ENCODE measurements at places on chromosomes 7 and 10. TPM values are rescaled to one million over a fixed set of nuclear protein-coding genes. Genes with fewer than 3 reads are reported as not detected.

GRCh38 chr10:85293483-85293882, 965.1 kb downstream of the CCSER2 start:
- DNase-seq: no peak

DNA sequence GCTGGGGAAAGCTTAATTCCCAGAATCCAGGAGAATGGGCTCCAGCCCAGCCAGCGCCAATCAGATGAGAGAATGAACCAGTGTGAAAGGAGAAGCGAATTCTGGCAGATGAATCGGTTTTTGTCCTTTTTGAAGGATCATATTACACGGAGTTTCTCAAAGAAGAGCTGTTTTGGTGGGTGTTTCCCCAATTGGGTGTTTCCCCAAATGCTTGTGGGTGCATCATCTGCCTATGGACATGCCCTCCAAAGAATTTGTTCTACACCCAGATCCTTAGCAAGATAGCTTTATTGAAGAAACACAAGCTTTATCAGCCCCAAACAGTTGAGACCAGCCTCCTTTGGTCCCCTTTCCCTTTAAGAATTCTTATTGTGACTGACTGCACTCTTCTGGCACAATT, 186.5 kb upstream of the GPR26 start:
- no peak for DNase-seq

- no peak for DNase-seq
Observed at GRCh38 chr10:79145517-79146470, 77.0 kb downstream of the ZMIZ1 start.

The ZNF277 gene
- 38.6 TPM for polyA plus RNA-seq

GRCh38 chr10:122085423-122085911, 96.5 kb downstream of the TACC2 start:
- DNase-seq: no peak

DNA sequence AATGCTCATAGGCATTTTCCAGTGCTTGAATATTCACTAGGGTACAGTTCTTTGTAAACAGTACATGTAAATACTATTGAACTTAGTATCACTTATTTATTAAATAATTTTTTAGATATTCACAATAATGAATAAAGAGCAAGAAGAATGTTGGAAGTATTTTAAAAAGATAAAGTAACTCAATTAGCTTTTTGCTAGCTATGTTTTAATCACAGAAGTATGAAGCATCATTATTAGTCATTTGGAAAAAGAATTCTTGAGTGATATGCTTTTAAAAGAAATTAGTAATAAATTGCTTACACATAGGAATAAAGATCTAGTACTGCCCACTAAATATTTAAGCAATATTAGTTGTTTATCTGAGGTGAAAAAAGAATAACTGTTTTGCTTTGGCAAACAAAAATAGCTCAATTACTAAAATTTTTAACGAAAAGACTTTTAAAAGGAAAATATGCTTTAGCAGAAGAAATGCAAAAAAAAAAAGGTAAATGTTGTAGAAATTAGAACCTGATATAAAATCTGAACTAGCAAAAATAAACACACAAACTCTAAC, 66.5 kb downstream of the SGMS1 start:
- no peak for DNase-seq

DNA sequence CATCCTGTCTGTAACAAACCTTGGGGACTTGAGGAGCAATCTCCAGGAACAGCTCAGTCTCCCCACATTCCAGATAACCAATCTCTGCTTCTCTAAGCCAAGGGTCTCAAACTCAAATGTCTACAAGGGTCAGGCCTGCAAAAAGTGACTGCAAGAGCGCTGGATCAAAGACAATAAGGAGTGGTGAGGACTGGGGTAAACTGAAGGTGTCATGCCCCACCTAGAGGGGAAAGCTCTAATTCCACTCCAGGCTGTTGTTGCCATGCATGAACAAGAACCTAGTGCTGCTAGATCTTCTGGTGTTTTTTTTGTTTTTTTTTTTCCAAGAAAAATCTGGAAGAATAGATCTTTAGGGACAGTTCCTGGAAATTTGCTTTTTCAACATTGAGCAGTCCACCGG, 117.9 kb upstream of the MACROH2A2 start:
- DNase-seq: no peak

DNA sequence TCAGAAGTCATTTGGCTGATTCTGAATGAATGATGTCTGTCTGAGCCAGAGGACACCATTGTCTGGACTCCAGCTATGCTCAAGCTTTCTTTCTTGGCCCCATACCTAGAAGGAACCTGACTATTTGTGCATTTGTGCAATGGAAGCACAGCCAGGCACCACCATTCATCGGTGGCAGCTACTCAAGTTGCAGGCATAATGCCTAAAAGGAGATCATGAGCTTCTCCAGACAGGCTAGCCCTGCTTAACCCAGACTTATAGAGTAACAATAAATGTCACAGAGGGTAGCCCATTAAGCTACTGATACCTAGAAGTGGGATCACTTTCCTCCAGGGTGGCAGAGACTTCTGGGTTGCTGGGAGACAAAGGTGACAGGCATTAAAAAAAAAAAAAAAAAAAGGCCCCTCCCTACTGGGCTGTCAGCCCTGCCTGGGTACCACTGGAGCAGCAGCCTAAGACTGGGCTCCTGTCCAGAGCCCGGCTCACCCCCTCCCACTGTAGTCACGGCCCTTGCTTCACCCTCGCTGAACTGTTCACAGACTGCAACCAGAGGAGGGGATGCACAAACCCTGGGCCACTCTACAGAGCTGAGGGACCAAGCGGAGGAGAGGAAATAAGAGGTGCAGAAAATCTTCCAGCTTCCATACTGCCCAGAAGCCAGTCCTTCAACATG, 75.4 kb upstream of the ATP6V0A4 start:
- DNase-seq: no peak

- DNase-seq: no peak
Observed at GRCh38 chr10:86389441-86390193, 23.0 kb upstream of the GRID1 start.

DNA sequence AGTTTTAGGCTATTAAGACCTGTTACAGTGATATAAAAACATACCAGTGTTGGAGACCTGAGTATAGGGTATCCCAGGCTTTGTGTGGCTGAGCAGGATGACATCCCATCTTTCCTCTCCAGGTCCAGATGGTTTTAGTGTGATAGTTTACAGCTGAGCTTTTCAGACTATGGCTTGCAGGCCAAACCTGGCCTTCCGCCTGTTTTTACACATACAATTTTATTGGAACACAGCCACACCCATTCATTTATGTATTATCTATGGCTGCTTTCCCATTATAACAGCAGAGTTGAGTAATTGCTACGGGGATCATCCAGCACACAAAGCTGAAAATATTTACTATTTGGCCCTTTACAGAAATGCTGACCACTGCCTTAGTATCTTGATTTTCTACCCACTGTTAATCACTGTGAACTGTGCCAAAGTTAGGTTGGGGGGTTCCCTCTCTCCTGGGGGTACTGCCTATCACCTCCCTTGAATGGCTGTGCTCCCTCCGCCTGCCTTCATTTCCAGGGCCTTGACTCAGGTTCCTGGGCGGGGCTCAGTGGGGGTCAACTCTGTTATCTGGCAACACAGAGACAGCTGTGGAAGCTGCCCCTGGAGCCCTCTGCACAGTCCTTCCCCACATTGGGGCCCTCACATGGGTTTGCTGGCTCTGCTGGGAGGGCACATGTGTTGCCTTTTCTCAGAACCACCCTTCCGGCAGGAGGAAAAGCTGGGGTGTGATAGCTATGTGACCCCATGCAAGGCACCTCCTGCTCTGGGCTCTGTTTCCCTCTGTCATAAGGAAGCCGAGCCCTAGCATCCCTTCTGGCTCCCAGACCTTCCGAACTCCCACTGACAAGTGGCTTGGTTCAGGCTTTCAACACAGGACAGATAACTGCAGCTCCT, 40.3 kb upstream of the SH2D4B start:
- DNase-seq: no peak

The ZNF117 gene
- polyA plus RNA-seq: 66.4 TPM

- DNase-seq: peak; percentile 99
Observed at GRCh38 chr10:75401569-75402485, at the start of gene ZNF503. Gene ZNF503 (minus strand): TSS chr10:75401764. CDS start chr10:75401419, 345 bp downstream.

The IGF2BP3 gene
- 62.2 TPM for polyA plus RNA-seq

DNA sequence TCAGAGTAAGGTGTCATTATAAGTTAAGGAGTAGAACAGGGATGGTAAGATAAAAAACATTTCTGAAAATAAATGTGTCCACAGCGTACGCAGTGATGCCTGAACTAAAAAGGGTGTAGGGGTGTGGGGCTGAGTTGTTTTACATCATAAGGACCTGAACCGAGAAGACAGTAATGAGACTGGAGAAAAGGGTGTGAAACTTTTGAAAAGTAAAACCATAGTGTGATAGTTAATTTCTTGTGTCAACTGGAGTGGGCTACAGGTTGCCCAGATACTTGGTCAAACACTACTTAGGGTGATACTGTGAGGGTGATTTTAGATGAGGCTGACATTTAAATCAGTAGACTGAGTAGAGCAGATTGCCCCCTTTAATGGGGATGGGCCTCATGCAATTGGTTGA, 169.0 kb upstream of the PRPS1L1 start:
- no peak for DNase-seq

The RBP3 gene
- polyA plus RNA-seq: 0.07 TPM

DNA sequence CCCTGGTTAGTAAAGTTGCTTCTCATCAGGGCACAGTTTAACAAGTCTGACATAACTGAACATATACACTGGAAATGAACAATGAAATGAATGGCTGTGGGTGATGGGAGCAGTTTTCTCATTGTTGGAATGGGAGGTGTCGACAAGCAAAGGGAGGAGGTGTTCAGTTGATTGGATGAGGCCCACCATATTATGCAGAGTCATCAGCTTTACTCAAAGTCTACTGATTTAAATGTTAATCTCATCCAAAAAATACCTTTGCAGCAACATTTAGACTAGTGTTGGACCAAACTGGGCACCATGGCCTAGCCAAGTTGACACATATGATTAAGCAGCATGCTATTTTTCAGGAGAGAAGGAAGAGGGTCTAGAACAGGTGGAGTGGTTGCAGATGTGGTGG, 201.7 kb downstream of the RAMP3 start:
- no peak for DNase-seq

DNA sequence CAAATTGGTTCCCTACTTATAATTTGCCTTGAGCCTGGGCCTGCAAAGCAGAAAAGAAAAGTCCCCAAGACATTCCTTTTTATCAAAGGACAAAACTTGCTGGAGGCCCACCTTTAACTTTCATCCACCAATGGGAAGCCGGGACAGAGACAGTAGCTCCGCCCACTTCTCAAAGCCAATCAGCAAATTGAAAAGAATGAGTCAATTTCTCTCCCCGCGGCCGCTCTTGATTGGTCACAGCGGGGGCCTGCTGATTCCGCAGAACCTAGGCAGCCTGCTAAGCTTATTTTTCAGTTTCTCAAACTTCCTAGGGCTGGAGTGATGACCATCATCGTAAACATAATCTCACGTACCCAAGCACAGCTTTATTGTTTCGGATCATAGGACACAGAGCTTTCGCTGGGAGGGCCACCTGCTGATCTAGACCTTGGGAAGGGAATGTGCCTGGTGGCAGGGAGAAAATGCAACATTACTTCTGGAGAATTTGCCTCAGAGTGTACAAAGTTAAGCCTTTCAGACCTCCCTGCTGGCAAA, at the start of gene SLC13A4:
Gene SLC13A4, minus strand, starts transcription at position 51 of the 534 bp plus-strand sequence. CDS start 690 bp downstream, outside the sequence.
- DNase-seq: no peak

GRCh38 chr7:22542254-22542653, 42.3 kb upstream of the STEAP1B start:
- DNase-seq: no peak

Data from renal cortex interstitium (tissue), 15 donors.